Naive B cell (primary cell): ENCODE measurements at places on chromosomes 2 and 18. TPM values are rescaled to one million over a fixed set of nuclear protein-coding genes. Genes with fewer than 3 reads are reported as not detected.

DNA sequence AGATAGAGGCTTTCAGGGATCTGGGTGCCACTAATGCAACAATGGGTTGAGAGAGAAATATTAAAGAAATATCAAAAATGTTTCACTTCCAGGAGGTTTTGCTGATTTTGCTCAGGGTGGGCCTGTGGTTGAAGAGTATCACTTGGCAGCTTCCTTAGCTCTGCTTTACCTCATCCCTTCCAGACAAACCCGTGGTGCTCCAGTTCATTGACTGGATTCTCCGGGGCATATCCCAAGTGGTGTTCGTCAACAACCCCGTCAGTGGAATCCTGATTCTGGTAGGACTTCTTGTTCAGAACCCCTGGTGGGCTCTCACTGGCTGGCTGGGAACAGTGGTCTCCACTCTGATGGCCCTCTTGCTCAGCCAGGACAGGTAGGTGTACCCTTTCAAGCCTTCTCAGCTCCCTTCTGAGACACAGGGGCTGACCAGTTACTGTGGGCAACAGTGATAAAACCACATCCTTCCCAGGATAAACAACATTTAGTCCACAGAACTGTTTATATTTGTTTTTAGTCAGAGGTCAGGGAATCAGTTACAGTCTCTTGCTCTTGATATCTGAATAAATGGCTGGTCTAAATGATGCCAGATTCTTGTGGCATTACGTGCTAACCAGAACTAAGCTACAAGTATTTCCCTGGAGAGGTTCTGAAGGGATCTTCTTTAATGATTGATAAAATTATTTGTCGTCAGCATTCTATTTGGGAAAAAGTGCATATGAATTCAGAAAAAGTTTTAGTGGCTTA lies 7.0 kb downstream of the SLC14A1 start:
- no peaks in the 10 kb centered on the region for H3K4me1 ChIP-seq
- no peak for DNase-seq
- H3K4me3 ChIP-seq = no peak overlapping the region
- H3K27me3 ChIP-seq = no peaks in the 10 kb centered on the region
- H3K27ac ChIP-seq = no peak overlapping the region

DNA sequence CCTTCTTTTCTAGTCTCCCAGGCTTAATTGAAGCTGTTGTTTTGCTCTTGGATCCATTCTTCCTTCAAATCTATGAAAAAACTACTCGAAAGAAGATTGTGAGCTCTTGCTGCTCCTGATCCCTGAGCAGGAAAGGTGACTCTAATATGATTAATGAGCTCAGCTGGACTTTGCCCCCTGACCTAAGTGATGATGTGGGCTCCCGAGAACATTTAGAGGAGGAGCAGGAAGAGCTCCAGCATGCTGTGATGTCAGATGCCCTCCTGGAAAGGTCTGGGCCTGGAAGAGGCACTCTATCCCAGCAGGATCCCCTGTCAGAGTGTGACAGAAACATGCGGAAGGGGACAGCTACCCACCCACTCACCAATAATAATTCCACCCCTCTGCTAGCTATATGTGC lies 117.9 kb upstream of the PELI1 start:
- no peak overlapping the region for H3K4me3 ChIP-seq
- peaks cover 45% of the 10 kb centered on the region for H3K4me1 ChIP-seq
- no peak overlapping the region for H3K27ac ChIP-seq
- H3K36me3 ChIP-seq = no peaks in the 10 kb centered on the region

- no peaks in the 10 kb centered on the region for H3K36me3 ChIP-seq
- H3K4me1 ChIP-seq = no peaks in the 10 kb centered on the region
- no peak for DNase-seq
- H3K27ac ChIP-seq = peak overlapping the region; percentile 26
- H3K4me3 ChIP-seq = no peak overlapping the region
- H3K27me3 ChIP-seq = peaks cover 32% of the 10 kb centered on the region
Observed at GRCh38 chr18:64091526-64091925, 57.4 kb downstream of the LINC00305 start.

DNA sequence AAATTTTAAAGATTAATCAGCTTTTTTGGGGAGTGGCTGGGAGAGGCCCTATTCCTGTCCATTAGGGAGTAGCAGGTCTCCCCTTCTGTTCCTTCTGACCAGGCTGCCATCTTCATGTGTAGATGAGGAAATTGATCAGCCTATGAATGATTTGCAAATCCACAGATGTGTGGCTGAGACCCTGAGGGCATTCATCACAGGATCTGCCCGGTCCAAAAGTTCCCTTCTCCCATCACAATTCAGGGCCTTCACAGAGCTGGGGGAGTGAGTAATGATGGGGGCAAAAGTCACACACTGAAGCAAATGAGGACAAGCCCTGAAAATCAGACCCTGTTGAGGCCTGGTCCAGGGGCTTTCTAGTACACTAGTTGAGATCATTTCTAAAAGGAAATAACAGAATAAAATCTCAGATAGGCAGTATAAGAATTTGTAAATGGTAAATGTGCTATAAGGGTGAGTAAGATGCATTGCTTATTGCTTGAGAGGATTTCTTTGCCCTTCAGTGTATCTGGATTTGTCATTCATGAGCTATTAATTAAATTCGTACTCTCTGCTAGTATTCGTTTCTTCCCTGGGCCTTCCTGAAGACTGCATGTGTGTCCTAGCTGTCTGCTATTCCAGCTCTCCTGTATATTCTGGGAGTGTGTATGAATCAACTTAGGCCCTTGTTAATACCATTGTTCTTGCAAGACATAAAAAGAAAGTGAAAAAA lies 53.2 kb downstream of the SETBP1 start:
- H3K27me3 ChIP-seq = no peaks in the 10 kb centered on the region
- peak overlapping the region; percentile 2 for H3K4me3 ChIP-seq
- H3K4me1 ChIP-seq = peaks cover 78% of the 10 kb centered on the region
- no peak for DNase-seq
- H3K27ac ChIP-seq = no peak overlapping the region
- peaks cover 7% of the 10 kb centered on the region for H3K36me3 ChIP-seq

DNA sequence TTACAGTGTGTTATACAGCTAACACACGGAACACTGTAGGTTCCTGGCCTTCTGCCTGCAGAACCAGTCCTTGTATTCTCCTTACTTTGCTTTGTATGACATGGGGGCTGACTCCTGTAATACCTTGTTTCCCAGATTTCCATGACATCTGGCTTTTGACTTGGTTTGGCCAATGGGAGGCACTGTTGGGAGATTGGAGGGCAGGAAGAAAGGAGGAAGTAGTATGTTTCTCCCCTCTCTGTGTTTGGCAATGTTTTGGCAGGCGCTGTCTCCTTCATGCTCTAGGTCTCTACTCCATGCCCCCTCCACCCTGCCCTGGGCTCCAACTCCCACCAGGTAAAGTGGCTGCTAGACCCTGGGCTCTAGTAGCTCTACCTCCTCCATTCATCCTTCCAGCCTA lies 331.1 kb upstream of the SLC14A2 start:
- H3K27ac ChIP-seq = peak overlapping the region; percentile 27
- peaks cover 12% of the 10 kb centered on the region for H3K27me3 ChIP-seq
- no peak overlapping the region for H3K4me3 ChIP-seq
- no peaks in the 10 kb centered on the region for H3K36me3 ChIP-seq
- DNase-seq = no peak
- H3K4me1 ChIP-seq = peaks cover 6% of the 10 kb centered on the region

- no peaks in the 10 kb centered on the region for H3K36me3 ChIP-seq
- no peak overlapping the region for H3K27ac ChIP-seq
- no peak for DNase-seq
- no peaks in the 10 kb centered on the region for H3K4me1 ChIP-seq
- no peak overlapping the region for H3K4me3 ChIP-seq
Observed at GRCh38 chr18:73908323-73908722, 239.3 kb downstream of the FBXO15 start.

- DNase-seq = no peak
- no peaks in the 10 kb centered on the region for H3K27me3 ChIP-seq
- no peaks in the 10 kb centered on the region for H3K36me3 ChIP-seq
- peak overlapping the region; percentile 31 for H3K27ac ChIP-seq
- no peak overlapping the region for H3K4me3 ChIP-seq
- peaks cover 22% of the 10 kb centered on the region for H3K4me1 ChIP-seq
Observed at GRCh38 chr2:157899125-157899839, 23.2 kb upstream of the ACVR1 start.

DNA sequence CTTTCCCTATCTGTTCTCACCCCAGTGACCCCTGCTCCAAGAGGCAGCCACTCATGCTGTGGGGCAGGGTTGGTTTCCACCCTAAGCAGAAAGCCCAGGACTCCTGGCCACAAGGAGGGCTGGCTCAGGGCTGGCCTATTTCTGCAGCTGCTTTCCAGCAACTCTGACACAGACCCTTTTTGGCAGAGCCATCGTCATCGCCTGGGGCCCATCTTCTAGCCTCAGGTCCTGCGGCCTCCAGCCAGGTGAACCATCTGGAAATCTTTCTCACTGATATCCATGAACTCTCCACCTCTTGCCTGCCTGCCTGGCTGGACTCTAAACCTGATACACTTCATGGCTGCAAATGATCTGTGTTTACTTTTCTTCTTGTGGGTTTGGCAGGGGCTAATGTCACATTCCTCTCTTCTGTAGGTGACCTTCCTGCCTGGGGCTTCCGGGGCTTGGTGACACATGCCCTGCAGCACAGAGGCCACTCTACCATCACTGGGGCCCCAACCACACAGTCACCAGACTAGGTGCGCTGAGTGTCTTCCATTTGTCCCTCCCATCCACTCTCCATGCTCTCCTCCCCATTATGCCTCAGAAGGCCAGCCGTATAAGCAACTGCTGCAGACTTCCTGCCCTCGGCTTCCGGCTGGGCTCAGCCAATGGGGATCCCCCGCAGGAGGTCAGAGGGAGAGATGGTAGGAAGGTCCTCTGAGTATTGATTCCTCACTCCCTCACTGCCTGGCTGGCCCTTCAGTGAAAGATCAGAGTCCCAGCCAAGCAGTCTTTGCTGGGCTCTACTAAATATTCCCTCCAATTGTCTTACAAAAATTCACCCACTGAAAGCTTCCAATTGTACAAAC lies 9.7 kb upstream of the COPS8 start:
- no peaks in the 10 kb centered on the region for H3K27me3 ChIP-seq
- H3K4me3 ChIP-seq = no peak overlapping the region
- H3K4me1 ChIP-seq = no peaks in the 10 kb centered on the region
- DNase-seq = no peak
- no peaks in the 10 kb centered on the region for H3K36me3 ChIP-seq

- no peak overlapping the region for H3K27ac ChIP-seq
- peaks cover 23% of the 10 kb centered on the region for H3K27me3 ChIP-seq
- no peak overlapping the region for H3K4me3 ChIP-seq
Observed at GRCh38 chr18:49976001-49976400, 162.7 kb upstream of the ACAA2 start.

DNA sequence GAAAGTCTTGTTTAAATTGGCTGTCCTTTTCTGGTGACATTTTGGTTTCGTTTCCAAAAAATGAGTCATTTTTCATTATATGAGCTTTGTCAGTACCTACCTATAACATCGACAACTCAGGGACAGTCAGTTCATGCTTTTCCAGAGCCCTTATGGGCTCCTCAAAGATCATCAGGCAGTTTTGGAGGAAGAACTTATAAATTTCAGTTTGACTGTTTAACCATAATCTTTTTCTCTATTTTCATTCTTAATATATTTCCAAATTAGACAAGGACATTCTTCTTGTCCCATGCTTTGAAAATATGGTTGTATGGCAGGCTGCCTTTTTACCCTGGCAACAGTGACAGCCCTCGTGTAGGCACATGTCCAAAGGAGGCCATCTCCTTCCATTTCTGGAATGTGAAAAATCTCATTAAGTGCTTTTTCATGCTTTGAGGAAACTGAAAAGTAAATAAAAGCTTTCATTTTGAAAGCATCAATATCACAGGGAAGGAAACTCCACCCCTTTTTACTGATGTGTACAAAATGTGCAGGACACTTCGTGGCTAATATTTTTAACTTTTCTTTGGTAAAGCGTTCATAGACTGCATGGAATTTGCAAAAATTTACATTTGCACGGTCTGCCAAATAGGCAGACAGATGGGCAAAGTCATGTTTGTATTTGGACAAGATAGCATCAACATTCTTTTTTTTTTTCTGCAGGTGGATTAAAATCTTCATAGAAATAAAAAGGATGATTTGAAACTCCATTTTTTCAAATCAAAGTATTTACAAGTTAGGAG lies 7.2 kb upstream of the PROC start:
- no peak overlapping the region for H3K27ac ChIP-seq
- no peaks in the 10 kb centered on the region for H3K27me3 ChIP-seq
- H3K4me1 ChIP-seq = peaks cover 33% of the 10 kb centered on the region
- H3K4me3 ChIP-seq = peak overlapping the region; percentile 57
- no peak for DNase-seq

DNA sequence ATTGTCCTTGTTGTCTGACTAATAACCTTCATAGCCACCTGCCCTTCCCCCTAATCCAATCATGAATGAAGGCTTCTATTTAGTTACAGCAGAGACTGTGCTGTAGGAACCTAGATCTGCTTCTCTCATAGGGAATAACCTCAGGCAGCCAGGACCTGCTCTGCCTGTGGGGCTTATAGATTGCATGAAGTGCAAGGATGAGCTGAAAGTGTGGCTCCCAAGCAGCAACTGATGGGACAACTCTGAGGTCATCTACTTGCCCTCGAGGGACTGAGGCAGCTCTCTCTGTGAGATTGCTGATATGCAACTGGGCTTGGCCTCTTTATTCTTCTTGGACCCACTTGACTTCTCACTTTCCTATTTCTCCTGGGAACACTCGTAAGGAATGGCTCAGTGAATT lies 23.8 kb upstream of the SLC38A11 start:
- no peaks in the 10 kb centered on the region for H3K36me3 ChIP-seq
- H3K4me1 ChIP-seq = peaks cover 62% of the 10 kb centered on the region
- H3K27me3 ChIP-seq = no peaks in the 10 kb centered on the region
- no peak overlapping the region for H3K4me3 ChIP-seq
- H3K27ac ChIP-seq = peak overlapping the region; percentile 9
- DNase-seq = no peak

DNA sequence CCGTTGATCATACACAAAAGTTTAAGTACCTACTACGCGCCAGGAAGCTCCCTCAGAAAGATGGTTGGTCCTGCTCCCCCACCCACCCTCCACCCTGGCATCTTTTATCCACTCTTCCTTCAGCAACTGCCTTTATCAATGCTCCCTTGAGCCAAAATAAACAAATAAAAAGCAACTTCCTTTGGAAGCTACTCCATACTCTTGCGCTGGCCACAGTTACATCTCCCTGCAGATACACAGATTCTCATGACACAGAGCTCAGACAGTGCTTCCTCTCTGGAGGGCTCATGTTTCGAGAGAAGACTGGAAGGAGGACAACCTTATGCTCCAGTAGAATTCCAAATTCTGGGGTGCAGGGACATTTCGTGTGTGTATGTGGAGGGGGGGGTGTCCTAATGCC lies 3.8 kb upstream of the STEAP3 start:
- no peaks in the 10 kb centered on the region for H3K27me3 ChIP-seq
- H3K4me3 ChIP-seq = no peak overlapping the region
- H3K27ac ChIP-seq = no peak overlapping the region
- H3K36me3 ChIP-seq = no peaks in the 10 kb centered on the region

- H3K4me3 ChIP-seq = no peak overlapping the region
- no peak for DNase-seq
- no peak overlapping the region for H3K27ac ChIP-seq
- H3K36me3 ChIP-seq = no peaks in the 10 kb centered on the region
Observed at GRCh38 chr2:48434101-48434500, 95.9 kb upstream of the STON1 start.

Gene SULT6B1
- polyA plus RNA-seq = not detected

Gene LOXHD1
- not detected for polyA plus RNA-seq

Gene DSC3
- polyA plus RNA-seq = not detected

Gene CERKL
- polyA plus RNA-seq = 19.3 TPM

Gene IRS1
- 0.50 TPM for polyA plus RNA-seq

Gene CREG2
- polyA plus RNA-seq = not detected

Gene PRSS56
- not detected for polyA plus RNA-seq

Gene HNMT
- 0.97 TPM for polyA plus RNA-seq
